Activated CD8-positive, alpha-beta memory T cell treated with anti-CD3 and anti-CD28 coated beads, Interleukin-2, amount 10 ng/mL, durations not matched to agents 7 days and 5 days (primary cell): ENCODE measurements at places on chromosomes 11 and 22.

- no peak for DNase-seq
These were observed 2.7 kb downstream of the PPM1F start for GRCh38 chr22:21949948-21950347.

DNA sequence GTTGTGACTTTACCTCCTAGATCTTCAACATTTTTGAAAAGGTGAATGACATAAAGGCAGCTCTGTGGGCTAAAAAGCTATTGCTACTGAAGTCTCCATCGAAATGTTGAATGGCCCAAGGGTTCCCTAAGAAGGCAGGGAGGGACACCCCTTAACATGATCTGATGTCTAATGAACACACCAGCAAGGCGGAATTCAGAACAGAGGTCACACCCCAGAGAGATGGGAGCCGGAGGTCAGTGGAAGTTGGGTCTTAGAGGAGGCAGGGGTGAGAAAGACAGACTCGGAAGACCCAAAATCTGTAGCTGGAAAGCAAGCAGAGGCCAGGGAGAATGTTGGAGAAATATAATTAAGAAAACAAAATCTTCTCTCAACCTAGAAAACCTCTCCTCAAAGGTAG is 79.0 kb downstream of the TRIM29 start:
- peak; percentile 23 for DNase-seq

DNA sequence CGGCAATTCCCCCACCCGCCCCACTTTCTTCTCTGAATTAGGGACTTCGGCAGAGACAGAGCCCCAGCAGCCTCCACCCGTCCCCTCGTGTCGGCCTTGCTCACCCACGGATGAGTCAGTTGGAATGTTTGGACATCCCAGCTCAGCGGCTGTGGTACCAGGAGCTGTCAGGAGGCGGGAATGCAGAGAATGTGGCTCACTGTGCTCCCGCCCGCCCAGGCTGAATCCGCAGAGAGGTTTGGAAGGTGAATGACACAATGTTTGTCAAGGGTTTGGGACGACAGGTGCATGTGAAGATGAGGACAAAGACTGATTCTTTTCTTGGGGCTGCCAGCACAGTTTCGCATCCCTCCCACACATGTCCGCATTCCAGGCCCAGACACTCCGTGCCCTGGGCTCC is 39.6 kb downstream of the LIF start:
- no peak for DNase-seq

- no peak for DNase-seq
These were observed 32.4 kb upstream of the SCGB1D1 start for GRCh38 chr11:62157603-62158002.

- DNase-seq: no peak
These were observed 18.4 kb downstream of the PSMD13 start for GRCh38 chr11:255176-255575.

- no peak for DNase-seq
These were observed 45.1 kb downstream of the THAP12 start for GRCh38 chr11:76335842-76336241.

DNA sequence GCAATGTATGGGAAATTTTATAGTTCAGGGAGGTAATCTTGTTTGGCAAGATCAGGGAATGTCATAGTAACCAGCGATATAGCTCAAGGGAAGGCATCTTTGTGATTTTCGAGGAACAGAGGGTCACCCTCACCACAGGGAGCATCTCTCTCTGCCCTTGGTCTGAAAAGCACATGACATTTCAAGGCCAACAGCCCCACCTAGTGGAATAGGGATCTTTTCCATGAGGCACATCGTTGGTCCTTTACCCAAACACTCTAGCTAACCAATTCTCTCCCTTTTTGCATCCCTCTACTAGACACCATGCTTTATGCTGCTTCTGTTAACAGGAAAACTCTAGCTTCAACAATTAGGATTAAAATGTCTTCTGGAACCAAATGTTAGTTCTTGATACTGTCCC is 179.0 kb downstream of the GRM5 start:
- no peak for DNase-seq

GRCh38 chr11:116112087-116112935 is 608.1 kb upstream of the CADM1 start:
- DNase-seq: no peak

GRCh38 chr22:38981005-38981991 is 849 bp upstream of the APOBEC3B start:
- no peak for DNase-seq

GRCh38 chr11:3380706-3381545 is 2.0 kb upstream of the ZNF195 start:
- no peak for DNase-seq

- DNase-seq: no peak
These were observed 51.4 kb upstream of the DDI1 start for GRCh38 chr11:103985041-103985440.
